ENCODE measurements at places on chromosomes 2 and 18.

GRCh38 chr2:56185101-56185581 is 1.4 kb downstream of the CCDC85A start:
- no peak for DNase-seq

DNA sequence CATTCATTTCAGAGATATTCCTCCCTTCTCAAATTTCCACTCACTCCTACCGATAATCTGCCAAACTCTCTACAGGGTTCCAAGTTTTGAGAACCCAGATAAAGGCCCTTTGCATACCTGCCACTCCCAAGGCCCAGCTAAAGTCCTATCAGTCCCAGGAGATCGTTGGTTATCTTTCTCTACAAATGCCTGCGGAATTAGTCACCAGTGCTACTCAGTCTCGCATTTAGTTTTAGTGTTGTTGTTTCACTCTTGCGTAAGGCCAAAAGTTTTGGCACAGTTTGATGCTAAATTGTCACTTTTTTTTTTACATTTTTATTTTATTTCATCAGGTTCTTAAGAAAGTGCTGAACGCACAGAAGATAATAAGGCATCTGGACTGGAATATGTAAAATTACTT is 29.2 kb upstream of the SETBP1 start:
- DNase-seq, result no peak

- no peak for DNase-seq
Measured at GRCh38 chr18:58753976-58754375, 82.7 kb downstream of the MALT1 start.

DNA sequence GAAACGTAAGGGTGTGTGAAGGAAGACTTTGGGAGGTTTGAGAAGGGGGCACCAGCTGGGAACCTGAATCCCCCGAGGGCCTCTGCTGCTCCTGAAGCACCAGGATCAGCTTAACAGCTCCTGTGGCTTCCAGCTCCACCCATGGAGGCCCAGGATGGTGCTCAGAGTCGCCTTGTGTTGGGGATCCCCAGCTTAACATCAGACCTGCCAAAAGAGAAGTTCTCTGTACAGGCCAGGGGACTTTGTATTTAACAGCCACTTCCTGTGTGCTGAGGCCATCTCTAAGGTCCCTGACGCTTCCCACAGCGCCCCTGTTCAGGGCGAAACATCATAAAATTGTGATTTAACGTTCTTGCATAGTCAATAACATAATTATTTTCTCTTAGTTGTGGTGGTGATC is 77.5 kb downstream of the NCK2 start:
- no peak for DNase-seq

DNA sequence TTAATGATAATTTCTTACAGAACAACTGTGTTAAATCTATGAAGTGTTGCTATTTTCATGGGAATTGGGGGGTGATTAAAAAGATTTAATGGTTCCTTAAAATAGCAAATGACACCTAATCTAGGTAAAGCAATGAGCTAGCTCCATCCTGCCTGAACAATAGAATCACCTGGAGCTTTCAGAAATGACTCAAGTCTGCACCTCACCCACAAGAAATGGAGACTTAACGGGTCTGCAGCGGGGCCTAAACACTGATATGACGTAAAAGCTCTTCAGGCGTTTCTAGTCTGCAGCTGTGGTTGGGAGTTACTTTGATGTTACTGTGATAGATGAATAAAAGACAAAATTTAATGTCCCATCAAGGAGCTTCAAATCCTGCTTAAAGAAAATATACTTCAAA is 328.2 kb downstream of the RND3 start:
- DNase-seq, result no peak
